ENCODE measurements at places on chromosomes 12 and 14.

GRCh38 chr14:50675597-50675996 lies 7.5 kb upstream of the SAV1 start:
- no peak for DNase-seq

- DNase-seq: no peak
Measured at GRCh38 chr12:108729612-108730364, 1.5 kb downstream of the CORO1C start.

DNA sequence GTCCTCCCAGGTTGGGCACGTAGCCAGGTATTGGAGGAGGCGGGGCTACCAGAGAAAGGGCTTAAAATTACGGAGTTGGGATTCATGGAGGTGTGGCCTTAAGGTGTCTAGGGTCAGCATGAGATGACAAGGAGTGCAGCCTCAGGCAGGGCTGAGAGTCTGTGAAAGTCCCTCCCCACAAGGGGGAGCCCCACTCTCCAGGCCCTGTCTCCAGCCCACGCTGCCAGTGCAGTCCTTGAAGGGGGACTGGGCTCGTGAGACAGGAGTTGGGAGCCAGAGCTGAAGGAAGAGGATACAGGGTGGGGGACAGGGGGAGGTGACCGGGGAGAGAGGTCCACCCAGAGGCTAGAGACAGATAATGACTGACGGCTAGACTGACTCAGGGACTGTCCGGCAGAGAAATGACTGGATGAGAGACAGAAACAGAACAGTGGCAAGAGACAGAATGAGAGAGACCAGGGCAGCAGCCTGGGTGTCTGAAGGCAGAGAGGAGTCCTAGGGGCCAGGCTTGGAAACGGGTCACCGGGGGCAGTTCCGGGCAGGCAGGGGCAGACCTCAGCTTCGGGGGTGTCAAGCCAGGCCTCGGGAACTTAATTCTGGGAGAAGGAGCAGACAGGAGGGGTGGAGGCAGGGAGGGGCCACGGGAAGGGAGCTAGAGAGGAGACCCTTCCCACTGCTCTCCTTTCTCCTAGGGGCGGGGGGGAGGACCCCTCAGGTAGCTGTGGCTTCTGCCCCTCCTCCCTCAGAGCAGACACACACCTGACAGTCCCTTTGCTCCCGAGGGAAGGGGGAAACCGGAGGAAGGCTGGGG lies 970 bp downstream of the CDH24 start:
- DNase-seq: peak; percentile 66

- DNase-seq: no peak
Measured at GRCh38 chr14:74965486-74966153, 10.2 kb upstream of the PGF start.

GRCh38 chr12:106030210-106031071 lies 108.3 kb downstream of the NUAK1 start:
- DNase-seq: no peak

DNA sequence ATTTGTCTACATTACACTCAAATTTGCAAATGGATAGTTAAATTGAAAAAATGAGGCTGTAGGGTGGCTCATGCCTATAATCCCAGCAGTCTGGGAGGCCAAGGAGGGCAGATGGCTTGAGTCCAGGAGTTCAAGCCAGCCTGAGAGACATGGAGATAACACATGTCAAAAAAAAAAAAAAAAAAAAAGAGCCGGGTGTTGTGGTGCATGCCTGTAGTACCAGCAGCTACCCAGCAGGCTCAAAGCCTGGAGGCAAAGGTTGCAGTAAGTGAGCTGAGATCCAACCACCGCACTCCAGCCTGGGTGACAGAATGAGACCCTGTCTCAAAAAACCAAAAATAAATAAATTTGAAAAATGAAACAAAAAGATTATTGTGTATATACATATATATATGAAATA lies 119.9 kb upstream of the MGAT4C start:
- DNase-seq: no peak
